ENCODE measurements at places on chromosomes 13 and 19.
A peak's percentile ranks its signal among the peaks of the same experiment; 100 is the strongest.

DNA sequence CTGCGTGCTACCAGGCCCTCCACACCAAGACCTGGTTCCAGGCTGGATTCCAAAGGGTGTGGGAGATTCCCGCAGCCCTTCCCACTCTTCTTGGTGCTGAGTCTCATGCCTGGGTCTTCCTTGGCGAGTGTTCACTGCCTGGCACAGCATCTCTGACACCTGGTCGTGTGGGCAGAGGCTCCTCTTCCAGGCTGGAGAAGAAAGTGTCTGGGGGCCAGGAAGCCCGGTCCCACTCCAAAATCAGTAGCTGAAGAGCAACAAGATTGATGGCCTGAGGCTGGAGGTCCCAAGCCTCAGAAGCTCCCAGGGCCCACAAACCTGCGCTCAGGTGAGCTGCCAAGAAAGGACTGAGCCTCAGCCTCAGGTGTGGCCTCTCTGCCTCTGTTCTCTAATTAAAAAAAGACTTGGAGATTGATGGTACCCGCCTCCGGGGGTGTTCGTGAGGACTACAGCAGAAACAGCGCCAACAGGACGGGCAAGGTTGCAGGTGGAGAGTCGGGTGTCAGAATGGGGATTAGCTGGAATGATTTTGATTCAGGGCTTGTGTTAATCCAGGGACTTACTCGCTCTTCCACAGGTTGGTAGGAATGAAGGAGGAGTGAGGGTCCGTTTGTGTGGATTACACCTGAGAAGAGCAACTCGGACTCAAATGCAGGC, 217.5 kb downstream of the TEX29 start:
- no peak for DNase-seq

GRCh38 chr19:3186160-3186688, 494 bp downstream of the NCLN start:
- DNase-seq = peak; percentile 27

GRCh38 chr13:38866649-38867048, 124.0 kb downstream of the STOML3 start:
- peak; percentile 2 for DNase-seq

DNA sequence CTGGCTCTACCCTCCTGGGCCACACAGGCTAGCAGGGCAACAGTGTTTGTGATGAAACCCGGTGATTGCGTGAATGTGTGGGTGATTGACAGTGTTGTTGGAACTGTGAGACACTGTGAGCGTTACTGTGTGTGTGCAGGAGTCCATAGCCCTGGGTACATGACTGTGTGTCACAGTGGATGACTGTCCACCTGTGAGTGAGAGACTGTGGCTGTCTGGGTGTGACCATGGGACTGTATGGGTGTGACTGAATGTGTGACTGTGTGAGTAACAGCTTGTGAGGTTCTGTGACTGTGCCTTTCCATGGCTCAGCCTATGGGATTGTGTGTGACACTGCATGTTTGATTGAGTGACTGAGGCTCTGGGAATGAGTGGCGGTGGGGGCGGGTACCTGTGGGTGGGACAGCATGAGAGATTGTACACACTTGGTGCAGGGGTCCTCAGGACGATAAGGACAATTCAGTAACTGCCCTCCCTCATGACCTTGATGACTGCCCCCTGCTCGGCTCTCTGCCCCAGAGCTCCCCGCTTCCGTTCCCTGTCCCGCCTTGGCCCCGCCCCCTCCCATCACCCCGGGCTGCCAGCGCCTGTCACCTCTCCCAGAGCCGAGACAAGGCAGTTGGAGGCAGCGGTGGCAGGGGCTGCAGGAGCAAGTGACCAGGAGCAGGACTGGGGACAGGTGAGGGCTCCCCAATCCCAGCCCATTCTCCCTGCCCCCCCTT, at the start of gene GIPR:
GIPR (plus strand) TSS at position 602 of the 722 bp plus-strand sequence. CDS start 1,300 bp downstream, outside the sequence.
- DNase-seq = no peak

- peak; percentile 69 for DNase-seq
Observed at GRCh38 chr13:36862002-36862685, 43.1 kb downstream of the RFXAP start.

GRCh38 chr13:62193919-62194318, 778.3 kb upstream of the PCDH20 start:
- DNase-seq = no peak

DNA sequence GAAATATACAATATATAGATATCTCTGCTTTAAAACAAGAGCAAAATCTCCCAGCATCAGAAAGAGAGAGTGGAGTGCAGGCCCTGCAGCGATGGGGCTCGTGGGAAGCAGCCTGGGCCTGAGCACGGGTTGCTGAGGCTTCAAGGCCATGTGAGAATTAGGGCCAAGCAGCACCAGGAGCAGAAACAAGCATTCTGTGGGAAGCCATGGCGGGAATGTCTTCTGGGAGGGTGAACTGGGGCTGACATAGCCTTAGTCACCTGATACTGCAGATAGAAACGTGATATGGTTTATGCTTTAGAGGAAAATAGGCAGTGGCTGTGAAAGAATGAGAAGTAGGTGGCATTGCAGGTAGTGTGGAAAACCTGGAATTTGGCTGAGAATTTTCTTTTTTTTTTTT, 472.3 kb downstream of the IRS2 start:
- no peak for DNase-seq

- peak; percentile 75 for DNase-seq
Observed at GRCh38 chr13:79393564-79394249, 12.3 kb downstream of the RBM26 start.

DNA sequence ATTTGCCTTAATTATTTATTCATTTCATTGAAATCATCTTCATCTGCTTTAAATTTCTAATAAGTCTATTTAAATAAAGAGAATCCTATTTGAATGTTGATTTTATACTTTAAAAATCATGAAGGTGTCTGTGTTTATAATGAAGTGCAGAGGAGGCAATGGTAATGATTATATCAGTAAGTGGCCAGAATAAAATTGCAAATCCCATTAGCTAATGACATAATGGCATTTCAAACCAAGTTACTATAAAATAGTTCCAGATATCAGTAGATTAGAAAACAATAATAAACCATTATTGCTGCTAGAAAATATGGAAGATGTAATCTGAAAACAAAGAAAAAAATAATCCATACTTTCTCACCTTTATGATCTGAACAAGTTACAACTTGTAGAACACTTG, 647.8 kb upstream of the KLHL1 start:
- no peak for DNase-seq

DNA sequence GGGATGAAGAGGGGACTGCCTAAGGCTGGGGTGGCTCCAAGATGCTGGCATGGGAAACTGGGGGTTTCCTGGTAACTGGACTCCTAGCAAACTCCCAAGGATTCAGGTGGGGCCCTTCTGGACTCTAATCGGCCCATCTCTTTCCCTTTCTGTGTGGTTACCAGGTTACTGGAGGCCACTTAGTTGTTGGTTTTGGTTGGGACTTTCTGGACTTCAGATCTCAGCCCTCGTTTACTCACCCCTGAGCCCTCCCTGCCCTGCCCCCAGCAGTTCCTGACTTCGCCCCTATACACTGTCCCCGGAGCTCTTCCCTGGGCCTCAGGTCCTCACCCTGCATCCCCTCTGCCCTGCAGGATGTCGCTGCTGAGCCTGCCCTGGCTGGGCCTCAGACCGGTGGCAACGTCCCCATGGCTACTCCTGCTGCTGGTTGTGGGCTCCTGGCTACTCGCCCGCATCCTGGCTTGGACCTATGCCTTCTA, 328 bp downstream of the CYP4F12 start:
- DNase-seq = no peak

DNA sequence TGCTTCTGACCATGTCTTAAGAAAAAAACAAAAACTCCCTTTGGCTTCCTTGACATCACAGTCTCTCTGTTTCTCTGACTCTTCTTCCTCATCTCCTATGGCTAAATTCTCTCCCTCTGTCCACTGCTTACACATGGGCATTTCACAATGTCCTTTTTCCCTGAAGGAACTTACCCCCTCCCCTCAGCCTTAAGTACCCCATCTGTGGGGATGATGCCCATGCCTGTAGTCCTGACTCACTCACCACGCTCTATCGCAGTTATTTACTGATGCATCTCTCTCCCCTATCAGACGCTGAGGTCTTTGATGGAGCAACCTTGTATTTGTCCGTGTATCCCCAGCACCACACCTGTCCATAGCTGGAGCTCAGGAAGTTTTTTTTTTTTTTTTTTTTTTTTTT, 32.4 kb downstream of the ACTN4 start:
- DNase-seq = no peak

- no peak for DNase-seq
Observed at GRCh38 chr19:47569331-47569730, 3.6 kb downstream of the ZNF541 start.

DNA sequence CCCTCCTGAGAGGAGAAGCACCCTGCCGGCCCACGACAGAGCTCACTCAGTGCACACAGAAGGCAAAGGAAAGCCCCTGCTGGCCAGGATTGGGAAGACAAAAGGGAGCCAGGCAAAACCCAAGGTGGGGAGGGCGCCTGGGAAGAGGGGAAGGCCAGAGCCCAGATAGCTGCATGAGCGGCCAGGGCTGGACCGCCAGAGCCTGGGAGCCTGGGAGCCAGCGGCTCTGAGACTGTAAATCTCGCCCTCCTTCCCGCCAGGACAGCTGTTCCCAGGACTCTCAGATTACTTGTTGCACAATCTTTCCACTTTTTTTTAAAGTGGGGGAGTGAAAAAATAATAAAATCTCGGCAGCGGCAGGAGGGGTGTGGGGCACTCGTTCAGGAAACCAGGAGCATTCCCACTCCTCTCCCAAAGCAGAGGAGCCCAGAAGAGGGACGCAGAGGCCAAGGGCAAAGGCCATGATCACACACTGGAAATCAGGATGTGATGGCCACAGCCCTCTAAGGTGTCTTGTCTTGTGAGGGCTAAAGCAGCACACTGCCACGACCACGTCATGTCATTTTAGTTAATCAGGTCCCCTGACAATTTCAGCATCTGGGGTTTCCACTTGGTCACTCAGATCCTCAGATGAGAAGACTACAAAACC, 19.6 kb upstream of the EPHX3 start:
- peak; percentile 76 for DNase-seq

DNA sequence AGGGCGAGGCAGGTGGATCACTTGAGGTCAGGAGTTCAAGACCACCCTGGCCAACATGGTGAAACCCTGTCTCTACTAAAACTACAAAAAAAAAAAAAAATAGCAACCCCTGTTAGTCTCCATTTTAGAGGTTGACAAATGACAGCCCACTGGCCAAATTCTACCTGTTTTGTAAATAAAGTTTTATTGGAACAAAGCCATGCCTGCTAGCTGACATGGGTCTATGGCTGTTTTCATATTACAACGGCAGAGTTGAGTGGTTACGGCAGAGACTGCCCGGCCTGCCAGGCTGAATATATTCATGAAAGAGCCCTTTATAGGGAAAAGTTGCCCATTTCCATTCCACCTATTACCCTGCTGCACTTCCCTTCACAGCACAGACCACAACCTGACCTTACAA, 103.3 kb downstream of the ZNF557 start:
- DNase-seq = no peak

GRCh38 chr13:98228661-98229341, 51.7 kb upstream of the RNF113B start:
- DNase-seq = no peak

GRCh38 chr13:52070929-52071523, 46.5 kb downstream of the UTP14C start:
- DNase-seq = peak; percentile 38

GRCh38 chr19:31979362-31979761, 366.0 kb upstream of the ZNF507 start:
- no peak for DNase-seq

- DNase-seq = no peak
Observed at GRCh38 chr13:63463782-63464610, 2048.3 kb upstream of the PCDH20 start.

GRCh38 chr19:6501740-6502648, at the start of gene TUBB4A:
TSS of gene TUBB4A (minus strand) at chr19:6502309. CDS start at chr19:6502212, 97 bp downstream.
- no peak for DNase-seq

GRCh38 chr19:15369594-15369891, 10.0 kb downstream of the AKAP8 start:
- DNase-seq = no peak

DNA sequence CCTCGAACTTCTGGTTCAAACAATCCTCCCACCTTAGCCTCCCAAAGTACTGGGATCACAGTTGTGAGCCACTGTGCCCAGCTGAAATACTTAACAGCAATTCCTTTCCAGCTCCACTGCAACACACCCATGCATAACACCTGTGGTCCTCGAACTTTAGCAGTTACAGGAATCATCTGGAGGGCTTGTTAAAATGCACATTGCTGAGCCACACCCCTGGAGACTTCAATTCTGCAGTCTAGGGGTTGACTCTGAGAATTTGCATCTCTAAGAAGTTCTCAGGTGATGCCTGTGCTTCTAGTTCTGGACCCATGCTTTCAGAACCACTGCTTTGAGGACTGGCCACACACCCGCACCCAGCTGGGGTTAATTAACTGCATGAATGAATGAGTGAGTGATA, 53.1 kb upstream of the UBL3 start:
- DNase-seq = no peak

DNA sequence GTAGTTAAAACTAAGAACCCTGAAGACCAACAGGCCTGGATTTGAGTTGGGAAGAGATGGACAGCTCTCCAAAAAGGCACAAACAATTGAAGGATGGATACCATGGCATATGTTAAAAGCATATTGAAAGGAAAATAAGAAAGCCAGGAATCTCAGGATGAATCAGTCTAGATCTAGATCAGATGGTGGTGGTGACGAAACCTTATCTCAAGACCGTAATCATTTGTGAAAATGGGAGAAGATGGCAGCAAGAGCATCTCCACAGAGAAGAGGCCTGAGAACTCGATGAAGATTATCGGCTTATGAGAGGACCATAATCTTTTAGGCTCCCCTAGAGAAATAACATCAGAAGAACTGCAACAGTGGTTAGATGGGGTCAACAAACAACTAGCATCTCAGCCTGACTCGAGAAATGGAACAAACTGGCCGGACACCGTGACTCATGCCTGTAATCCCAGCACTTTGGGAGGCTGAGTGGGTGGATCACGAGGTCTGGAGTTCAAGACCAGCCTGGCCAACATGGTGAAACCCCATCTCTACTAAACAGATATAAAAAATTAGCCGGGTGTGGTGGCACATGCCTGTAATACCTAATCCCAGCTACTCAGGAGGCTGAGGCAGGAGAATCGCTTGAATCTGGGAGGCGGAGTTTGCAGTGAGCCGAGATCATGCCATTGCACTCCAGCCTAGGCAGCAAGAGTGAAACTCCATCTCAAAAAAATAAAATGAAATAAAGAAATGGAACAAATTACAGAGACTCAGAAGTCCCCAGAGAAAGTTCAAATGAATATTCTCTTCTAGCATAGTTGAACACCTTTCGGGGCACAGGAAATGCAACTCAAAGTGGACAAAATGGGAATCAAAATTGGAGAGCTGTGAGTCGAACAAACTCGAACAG, 47.6 kb downstream of the FOXO1 start:
- DNase-seq = no peak

- no peak for DNase-seq
Observed at GRCh38 chr13:60275208-60275607, 111.5 kb upstream of the DIAPH3 start.

- no peak for DNase-seq
Observed at GRCh38 chr19:13234518-13234917, 84.3 kb downstream of the IER2 start.

GRCh38 chr19:54275951-54276350, 5.0 kb downstream of the LILRB2 start:
- no peak for DNase-seq

DNA sequence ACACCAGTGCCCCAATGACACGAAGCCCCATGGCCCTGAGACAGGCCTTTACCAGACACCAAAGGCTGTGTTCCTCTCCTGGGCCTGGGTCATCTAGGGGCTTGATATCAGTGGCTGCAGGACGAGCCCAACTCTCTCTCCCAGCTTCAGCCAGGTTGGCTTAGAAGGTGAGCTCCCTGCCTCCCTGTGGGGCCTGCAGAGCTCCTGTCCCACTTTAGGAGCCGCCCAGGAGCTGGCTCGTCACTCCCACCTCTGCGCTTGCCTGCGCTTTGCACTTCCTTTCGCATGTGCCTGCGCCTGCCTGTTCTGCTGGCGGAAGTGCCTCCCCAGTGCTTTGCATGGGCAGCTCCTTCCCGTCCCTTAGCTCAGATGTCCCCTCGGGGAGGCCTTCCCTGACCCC, 4.9 kb downstream of the CALM3 start:
- no peak for DNase-seq

All from dermis blood vessel endothelial cell (primary cell).